ENCODE measurements at places on chromosomes 16 and 17.

GRCh38 chr17:18070861-18071340, 16.8 kb upstream of the DRG2 start:
- no peak for DNase-seq

DNA sequence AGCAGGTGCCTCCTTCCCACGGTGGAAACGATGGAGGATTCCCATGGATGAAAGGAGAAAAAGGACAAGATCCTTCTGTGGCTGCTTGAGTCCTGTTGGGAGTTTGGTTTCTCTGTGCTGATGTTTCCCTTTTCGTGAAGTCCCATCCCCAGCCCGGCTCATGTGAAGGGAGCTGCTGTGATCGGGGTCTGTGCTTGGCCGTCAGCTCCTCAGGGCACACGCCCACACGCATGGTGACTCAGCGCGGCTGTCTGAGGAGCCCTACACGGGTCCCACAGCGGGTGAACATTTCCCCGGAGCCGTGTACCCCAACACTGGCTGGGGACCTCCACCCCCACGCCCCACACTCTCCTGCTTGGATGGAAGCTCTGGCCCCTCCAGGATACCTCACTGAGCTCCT, 44.5 kb upstream of the SSTR5 start:
- DNase-seq = no peak

DNA sequence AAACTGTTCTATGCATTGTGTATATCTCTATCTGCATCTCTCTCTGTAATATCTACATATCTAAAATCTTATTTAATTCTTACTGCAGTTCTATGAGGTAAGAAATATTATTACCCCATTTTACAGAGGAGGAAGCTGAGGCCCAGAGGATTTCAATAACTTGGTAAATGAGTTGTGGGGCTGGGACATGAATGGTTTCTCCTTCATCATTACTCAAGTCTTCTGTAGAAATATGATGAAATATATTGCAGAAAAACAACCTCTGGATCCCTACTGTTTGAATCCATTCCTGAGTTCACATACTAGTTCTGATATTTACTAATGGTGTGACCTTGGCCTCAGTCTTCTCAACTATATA, 45.5 kb upstream of the NLK start:
- DNase-seq = no peak

- no peak for DNase-seq
These were observed 282.9 kb downstream of the BCAS3 start for GRCh38 chr17:60960398-60961065.

GRCh38 chr16:25210758-25211157, 6.0 kb upstream of the AQP8 start:
- no peak for DNase-seq

DNA sequence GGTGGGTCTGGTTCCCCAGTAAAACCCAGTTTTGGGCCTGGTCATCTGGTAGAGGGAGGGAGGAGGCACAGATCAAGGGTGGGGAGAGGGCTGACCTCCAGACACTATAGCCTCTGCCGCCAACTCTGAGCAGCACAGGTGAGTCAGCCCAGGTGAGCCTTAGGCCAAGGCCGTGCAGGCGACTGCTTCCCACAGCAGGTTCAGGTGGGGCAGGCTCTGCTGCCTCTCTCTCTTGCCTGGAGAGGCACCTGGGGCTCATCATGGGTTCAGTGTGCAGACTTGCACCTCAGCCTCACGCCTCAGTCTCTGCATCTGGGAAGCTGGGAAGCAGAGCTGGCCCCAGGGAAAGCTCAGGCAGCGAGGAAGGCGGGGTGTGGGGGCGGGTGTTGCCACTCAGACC, 37.8 kb upstream of the IL34 start:
- DNase-seq = peak; percentile 38

DNA sequence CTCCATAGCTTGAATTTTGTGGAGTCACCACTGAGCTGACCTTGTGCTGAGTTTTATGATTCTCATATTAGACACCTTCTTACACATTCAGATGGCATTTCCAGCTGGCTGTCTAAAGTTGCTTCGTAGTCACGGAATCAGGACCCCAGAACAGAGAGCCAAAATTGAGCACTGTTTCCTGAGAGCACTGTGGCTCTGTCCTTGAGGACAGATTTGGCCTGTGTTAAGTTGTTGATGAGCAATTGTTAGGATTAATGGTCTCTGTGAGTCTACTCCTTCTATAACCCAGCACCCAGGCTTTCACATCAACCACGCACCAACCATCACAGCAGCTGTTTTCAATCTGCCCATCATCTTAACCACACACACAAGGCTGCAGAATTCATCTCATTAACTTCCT, 277.5 kb upstream of the HSBP1 start:
- DNase-seq = no peak

DNA sequence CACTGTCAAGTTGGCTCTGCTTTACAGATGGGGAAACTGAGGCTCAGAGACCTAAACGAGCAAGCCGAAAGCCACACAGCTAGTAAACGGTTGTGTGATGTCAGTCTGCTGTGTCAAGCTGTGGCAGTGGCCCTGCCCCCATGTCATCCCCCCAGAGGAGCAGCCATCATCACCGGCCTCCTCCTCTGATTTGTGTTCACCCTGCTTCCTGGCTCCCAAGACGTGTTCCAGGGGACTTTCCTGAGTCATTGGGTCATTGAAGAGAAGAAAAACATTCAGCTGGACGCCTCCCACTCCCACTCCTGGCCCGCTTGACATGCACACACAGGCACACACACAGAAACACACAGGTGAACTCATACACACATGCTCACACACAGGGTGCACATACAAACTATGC, 54.0 kb upstream of the CIBAR2 start:
- no peak for DNase-seq

DNA sequence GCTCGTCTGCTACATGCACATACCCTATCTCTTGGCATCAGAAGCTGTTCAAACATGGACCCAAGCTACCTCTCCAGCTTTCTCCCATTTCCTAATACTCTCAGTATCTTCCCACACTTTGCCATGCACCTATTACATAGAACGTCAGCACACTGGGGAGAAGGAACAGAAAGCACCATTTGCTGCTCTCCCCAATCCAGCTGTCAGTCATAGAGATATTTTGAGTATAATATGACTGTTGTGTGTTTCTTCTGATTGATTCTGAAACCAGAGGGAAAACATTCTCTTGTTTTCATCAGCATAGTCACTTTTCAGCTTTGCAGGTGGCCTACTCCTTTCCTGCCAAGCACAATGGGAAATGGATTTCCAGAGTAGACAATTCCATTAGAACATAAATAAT, 107.1 kb downstream of the ADAMTS18 start:
- DNase-seq = no peak

GRCh38 chr17:38899421-38899820, 26.0 kb upstream of the LASP1NB start:
- DNase-seq = no peak
